ENCODE measurements at places on chromosomes 7 and 10.

GRCh38 chr10:126373147-126373546 lies 15.1 kb downstream of the ADAM12 start:
- DNase-seq = no peak

DNA sequence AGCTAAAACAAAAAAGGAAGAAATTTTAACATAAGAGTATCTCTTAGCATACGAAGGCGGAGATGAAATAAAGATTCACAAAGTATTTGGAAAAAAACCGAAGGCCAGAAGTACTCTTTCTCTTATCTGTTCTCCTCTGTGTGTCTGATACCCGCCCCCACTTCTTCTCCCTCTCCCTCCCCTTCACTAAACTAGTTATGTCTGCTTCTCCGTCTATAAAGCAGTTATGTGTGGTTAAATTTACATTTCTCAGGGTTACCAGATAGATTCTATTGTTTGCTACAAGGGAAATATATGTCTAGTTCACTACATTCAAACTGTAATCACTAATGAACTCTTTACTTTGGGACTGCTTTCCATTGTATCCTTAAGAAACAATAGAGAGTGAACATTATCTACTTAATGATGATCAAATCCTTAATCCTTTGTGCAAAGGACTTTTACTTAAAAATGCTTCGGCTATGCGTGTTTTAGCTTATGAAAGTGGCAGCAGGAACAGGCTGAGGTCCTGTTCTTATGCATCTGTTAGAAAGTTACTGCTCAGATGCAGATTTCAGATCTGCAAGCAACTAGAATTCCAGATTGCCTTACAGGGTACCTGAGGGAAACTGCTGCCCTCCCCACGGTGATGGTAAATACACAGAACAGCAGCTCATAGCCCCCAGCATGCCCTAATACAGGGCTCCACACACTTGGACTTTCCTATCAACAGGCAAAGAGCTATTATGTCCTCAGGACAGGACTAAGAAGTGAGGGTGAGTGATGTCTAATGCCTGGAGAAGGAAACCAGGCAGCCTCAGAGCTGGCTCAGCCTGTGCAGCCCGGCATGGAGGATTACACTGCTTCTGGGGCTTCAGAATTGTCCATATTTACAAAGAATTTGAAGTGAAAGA lies 273.3 kb downstream of the FZD1 start:
- DNase-seq = no peak

- no peak for DNase-seq
Observed at GRCh38 chr7:120873401-120873800, 15.5 kb upstream of the TSPAN12 start.

- DNase-seq = no peak
Observed at GRCh38 chr7:105278973-105279687, 109.6 kb downstream of the SRPK2 start.

DNA sequence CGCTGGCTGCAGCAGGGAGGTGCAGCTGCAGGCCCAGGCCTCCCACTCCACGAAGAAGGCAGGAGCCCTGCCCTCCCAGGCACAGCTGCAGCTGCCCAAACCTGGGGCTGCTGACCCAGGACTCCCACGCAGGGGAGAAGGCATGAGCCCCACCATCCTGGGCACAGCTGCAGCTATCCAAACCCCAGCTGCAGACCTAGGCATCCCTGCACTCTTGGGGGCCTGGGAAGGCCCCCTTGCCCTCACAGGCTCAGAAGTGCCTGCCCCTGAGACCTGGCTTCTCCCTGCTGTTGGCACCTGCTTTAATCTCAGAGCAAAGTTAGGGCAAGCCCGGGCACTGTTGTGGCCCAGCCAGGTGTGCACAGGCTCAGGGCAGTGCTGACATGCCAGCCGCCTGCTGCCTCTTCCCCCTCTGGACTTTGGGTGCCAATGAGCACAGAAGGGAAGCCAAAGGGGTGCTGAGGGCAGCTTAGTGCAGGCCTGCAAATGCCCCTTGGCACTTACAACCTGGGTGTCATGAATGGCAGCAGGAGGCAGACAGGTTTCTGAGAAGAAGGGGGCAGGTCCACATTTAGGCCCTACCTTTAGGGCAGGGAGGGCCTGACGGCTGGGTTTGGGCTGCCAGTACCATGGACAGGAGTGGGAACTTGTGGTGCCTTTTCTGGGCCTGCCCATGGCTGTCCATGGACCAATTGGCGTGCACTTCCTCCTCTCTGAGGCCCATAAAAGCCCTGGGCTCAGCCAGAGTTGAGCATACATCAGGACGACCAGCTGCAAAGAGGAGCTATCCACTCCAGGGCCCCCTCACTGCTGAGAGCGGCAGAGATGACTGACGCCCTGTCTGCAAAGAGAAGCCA lies 31.1 kb downstream of the CRTAC1 start:
- no peak for DNase-seq

Measured in CD4-positive, alpha-beta T cell treated with Interleukin-15 for 4 hours (primary cell).